ENCODE measurements at places on chromosomes 5 and 9. TPM values are rescaled to one million over a fixed set of nuclear protein-coding genes. Genes with fewer than 3 reads are reported as not detected.

- no peak for DNase-seq
Measured at GRCh38 chr5:10645146-10645545, 81.3 kb downstream of the ANKRD33B start.

GRCh38 chr9:37200433-37201005 lies 80.1 kb downstream of the ZCCHC7 start:
- peak; percentile 60 for DNase-seq

The PLCXD3 gene
- total RNA-seq = 0.32 TPM

- DNase-seq = no peak
Measured at GRCh38 chr9:102642651-102643050, 352.5 kb upstream of the CYLC2 start.

DNA sequence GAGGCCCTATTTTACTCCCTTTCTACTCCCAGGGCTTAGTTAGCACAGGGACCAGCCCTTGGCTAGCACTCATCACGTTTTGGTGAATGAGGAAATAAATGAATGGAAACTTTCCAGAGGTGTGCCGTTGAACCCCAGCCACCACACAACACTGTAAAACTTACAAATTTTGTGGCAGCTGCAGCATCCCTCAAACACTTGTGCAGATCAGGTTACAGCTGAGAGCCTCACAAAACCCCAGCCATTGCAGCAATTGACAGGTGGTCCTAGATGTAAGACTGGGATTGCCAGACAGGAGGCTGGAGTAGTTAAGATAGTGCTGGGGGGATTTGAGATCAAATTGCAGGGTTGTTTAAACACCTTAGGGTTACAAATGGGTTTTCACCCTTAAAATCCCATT lies 482.2 kb upstream of the KIF2A start:
- no peak for DNase-seq

The TYRP1 gene
- total RNA-seq = 0.43 TPM

- DNase-seq = no peak
Measured at GRCh38 chr5:152864447-152864846, 459.4 kb upstream of the NMUR2 start.

DNA sequence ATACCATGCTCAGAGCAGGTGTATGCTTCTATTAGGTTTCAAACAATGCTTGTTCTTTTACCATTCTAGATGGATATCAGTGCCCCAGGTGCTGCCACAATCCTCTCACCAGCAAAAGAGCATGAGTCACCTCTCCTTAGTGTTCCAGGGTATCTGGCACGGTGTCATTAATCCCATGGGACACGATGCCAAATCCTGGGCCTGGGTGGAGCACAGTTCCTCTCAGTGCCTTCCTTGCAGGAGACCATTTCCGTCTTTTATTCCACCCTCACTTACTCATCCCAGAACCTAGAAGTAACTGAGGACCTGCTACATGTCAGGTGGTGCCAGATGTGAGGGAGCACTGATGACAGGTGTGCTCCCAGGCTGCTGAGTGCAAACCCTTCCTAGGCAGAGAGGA lies 1.3 kb upstream of the OR13J1 start:
- DNase-seq = no peak

The WDR38 gene
- total RNA-seq = not detected

All from fibroblast of villous mesenchyme (primary cell).